ENCODE measurements at places on chromosomes 6 and 20.
A peak's percentile ranks its signal among the peaks of the same experiment; 100 is the strongest.

DNA sequence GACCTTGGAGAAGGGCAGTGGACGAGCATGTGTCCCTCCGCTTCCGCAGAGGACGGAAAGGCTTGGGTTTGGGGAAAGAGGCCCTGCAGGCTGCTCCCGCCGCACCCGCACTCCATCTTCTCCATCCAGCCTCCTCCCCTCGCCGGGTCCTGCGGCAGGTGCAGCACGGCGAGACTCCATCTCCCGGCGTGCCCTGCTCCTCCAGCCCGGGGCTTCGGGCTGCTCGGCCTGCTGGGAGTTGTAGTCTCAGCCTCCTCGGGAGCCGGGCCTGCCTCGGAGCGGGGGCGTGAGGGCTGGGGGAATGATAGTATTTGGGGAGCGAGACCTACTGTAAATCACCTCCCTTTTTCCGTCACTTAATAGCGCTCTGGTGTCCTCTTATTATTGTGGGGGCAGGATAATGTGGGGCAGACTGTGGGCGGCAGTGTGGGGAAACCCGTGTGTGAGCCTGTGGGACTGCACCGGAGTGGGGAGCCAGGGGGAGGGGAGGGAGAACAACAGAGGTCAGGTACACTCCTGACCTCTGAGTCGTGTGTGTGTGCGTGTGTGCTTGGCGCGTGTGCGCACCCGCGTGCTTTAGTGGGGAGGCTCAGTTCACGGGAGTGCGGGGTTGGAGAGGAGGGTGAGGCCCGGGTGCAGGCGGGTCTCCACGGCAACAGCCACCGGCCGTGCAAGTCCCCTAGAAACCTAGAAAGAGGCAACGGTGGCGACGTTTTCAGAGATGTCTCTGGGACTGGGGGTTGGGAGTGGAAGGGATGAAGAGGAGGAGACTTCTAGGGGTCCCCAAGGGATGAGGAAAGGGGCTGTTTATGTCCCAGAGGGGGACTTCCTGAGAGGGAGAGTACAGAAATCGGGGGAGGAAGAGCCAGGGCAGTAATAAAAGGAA lies 4.1 kb downstream of the TTBK1 start:
- DNase-seq: peak; percentile 78

GRCh38 chr6:7052443-7053011 lies 55.2 kb upstream of the RREB1 start:
- DNase-seq: no peak

GRCh38 chr6:165766457-165766856 lies 103.4 kb upstream of the PDE10A start:
- DNase-seq: no peak

GRCh38 chr6:79446006-79446405 lies 91.2 kb downstream of the LCA5 start:
- DNase-seq: no peak

- peak; percentile 68 for DNase-seq
Observed at GRCh38 chr6:90286884-90287488, 9.7 kb downstream of the BACH2 start.

Data from stimulated activated CD4-positive, alpha-beta T cell treated with anti-CD3 and anti-CD28 coated beads, Interleukin-12 subunit alpha, Interleukin-12 subunit beta, amount 100 ng/mL, for 24 hours (primary cell).